ENCODE measurements at places on chromosomes 4 and X.

GRCh38 chr4:73208376-73208775, 50.2 kb downstream of the ANKRD17 start:
- no peak for ATAC-seq

DNA sequence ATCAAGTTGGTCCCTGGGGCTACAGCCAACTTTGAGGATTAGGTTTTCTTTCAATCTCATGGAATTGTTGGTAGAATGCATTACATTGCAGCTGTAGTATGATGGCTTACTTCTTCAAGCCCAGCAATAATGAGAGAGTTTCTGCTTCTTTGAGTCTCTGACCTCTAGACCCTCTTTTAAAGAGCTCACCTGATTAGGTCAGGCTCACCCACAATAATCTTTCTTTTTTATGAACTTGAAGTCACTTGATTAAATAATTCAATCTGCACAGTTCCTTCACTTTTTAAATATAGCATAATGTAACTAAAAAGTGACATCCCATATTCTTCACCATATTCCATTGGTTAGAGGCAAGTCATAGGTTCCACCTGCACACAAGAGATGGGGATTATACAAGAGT, 547.5 kb upstream of the CT83 start:
- no peak for ATAC-seq

- ATAC-seq: no peak
Measured at GRCh38 chr4:176883681-176884418, 91.1 kb upstream of the VEGFC start.

DNA sequence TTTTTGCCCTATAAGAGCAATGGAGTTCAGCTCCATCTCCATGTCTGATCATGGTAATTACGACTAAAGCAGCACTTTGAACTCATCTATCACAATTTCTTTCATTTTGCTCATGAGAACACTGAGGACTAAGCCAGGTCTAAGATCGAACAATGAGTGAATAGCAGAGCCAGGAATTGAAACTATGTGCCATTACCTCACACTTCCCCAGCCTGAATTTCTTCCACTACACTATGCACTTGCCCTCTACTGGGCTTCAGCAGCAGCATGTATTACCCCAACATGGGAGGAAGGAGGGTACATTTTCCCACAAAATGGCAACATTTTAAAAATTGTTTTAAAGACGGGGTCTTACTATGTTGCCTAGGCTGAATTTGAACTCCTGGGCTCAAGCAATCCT, 274.7 kb upstream of the FGF13 start:
- ATAC-seq: no peak

All from activated CD4-positive, CD25-positive, alpha-beta regulatory T cell treated with anti-CD3 and anti-CD28 coated beads, Interleukin-2, amount 50 U/mL, for 24 hours (primary cell).